Parietal lobe (tissue), 2 donors: ENCODE measurements at places on chromosomes 12 and 14. TPM values are rescaled to one million over a fixed set of nuclear protein-coding genes. Genes with fewer than 3 reads are reported as not detected.

Gene MANSC4
- total RNA-seq: 0.63 TPM

Gene MGAT2
- total RNA-seq: 29.1 TPM

Gene SPRING1
- total RNA-seq: 22.2 TPM

Gene MAPK1IP1L
- 31.9 TPM for total RNA-seq

Gene SYNDIG1L
- 1.3 TPM for total RNA-seq

Gene PLEKHH1
- 37.2 TPM for total RNA-seq

Gene SIX4
- total RNA-seq: 0.31 TPM

Gene MIP
- total RNA-seq: not detected

Gene WSCD2
- total RNA-seq: 4.7 TPM

Gene KLC1
- 534 TPM for total RNA-seq

Gene TAS2R42
- not detected for total RNA-seq

Gene CLEC2D
- total RNA-seq: 17.8 TPM

Gene LMNTD1
- total RNA-seq: not detected

Gene GZMB
- total RNA-seq: not detected

Gene EML5
- total RNA-seq: 25.0 TPM

Gene CD163
- 0.94 TPM for total RNA-seq

Gene LBHD2
- total RNA-seq: not detected

Gene TAS2R13
- total RNA-seq: 25.0 TPM

Gene CMKLR1
- total RNA-seq: 1.3 TPM

Gene TMTC1
- total RNA-seq: 38.2 TPM

Gene CACNA1C
- 54.8 TPM for total RNA-seq

Gene CLEC6A
- not detected for total RNA-seq

Gene CFL2
- total RNA-seq: 41.0 TPM

Gene CCDC38
- total RNA-seq: not detected

Gene SLCO1A2
- 7.5 TPM for total RNA-seq

Gene SIX6
- total RNA-seq: not detected

Gene CDK17
- total RNA-seq: 154 TPM

Gene CLEC4A
- 3.8 TPM for total RNA-seq

Gene EFS
- 24.1 TPM for total RNA-seq

Gene CRIP1
- total RNA-seq: 1.6 TPM

Gene PPP1R1A
- total RNA-seq: 10.0 TPM

Gene AHSA1
- total RNA-seq: 84.2 TPM

Gene KIF21A
- 385 TPM for total RNA-seq

Gene PTCSC3
- not detected for total RNA-seq

Gene DEGS2
- 0.31 TPM for total RNA-seq

Gene PRB3
- total RNA-seq: not detected

Gene PAH
- not detected for total RNA-seq
